ENCODE measurements at places on chromosomes 11 and 22. TPM values are rescaled to one million over a fixed set of nuclear protein-coding genes. Genes with fewer than 3 reads are reported as not detected.

Gene APOL6
- 4.4 TPM for polyA plus RNA-seq

GRCh38 chr11:69327741-69328191 is 33.8 kb downstream of the MYEOV start:
- H3K27ac ChIP-seq, result no peak overlapping the region
- H3K27me3 ChIP-seq, result no peaks in the 10 kb centered on the region
- H3K36me3 ChIP-seq, result no peaks in the 10 kb centered on the region
- no peak overlapping the region for H3K4me3 ChIP-seq

Gene CARD16
- 189 TPM for polyA plus RNA-seq

DNA sequence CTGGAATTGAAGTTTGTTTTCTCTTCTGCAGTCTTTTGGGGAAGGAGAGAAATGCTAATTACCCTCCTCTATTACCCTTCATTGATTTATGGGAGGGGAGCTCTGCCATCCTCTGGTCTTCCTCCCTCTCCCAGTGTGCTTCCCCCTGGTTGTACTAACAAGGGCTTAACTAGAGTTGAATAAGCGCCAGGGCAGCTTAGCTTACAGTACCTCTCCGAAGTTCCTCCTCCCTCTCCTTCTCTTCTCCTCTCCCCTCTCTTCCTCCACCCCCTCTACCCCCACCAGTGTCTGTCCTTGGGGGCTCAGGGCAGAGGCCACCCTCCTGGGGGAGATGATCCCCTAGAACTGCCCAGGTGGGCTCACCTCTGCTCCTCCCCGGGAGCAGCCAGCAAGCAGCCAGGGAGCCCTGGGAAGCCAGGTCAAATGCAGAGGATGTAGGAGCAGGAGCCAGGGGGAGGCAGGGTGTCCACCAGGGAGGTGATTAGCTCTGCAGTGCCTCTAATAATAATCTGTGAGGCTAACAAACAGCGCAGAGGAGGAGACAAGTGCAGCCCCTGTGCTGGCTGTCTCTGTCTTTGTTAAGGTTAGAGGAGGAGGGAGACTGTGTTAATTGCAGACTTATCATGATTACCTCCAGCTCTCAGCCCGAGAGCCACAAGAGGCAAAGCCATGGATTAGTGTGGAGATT is 191.6 kb upstream of the CADM1 start:
- no peak for DNase-seq
- H3K27ac ChIP-seq, result no peak overlapping the region
- peaks cover 5% of the 10 kb centered on the region for H3K27me3 ChIP-seq

Gene CALCA
- 2.2 TPM for polyA plus RNA-seq

- peak; percentile 63 for DNase-seq
- H3K27ac ChIP-seq, result peak overlapping the region; percentile 89
- H3K4me3 ChIP-seq, result no peak overlapping the region
- H3K36me3 ChIP-seq, result no peaks in the 10 kb centered on the region
- H3K27me3 ChIP-seq, result no peaks in the 10 kb centered on the region
Measured at GRCh38 chr11:48017831-48018527, 37.6 kb downstream of the PTPRJ start.

- H3K4me3 ChIP-seq, result no peak overlapping the region
- DNase-seq, result no peak
- H3K27me3 ChIP-seq, result no peaks in the 10 kb centered on the region
- no peak overlapping the region for H3K27ac ChIP-seq
- no peaks in the 10 kb centered on the region for H3K36me3 ChIP-seq
Measured at GRCh38 chr11:1005928-1006327, 30.6 kb downstream of the MUC6 start.

Gene C11orf91
- polyA plus RNA-seq, result not detected

GRCh38 chr11:47188259-47188658 is 2.0 kb upstream of the PACSIN3 start:
- peaks cover 49% of the 10 kb centered on the region for H3K27me3 ChIP-seq
- H3K4me3 ChIP-seq, result no peak overlapping the region
- peaks cover 39% of the 10 kb centered on the region for H3K4me1 ChIP-seq
- H3K27ac ChIP-seq, result no peak overlapping the region

DNA sequence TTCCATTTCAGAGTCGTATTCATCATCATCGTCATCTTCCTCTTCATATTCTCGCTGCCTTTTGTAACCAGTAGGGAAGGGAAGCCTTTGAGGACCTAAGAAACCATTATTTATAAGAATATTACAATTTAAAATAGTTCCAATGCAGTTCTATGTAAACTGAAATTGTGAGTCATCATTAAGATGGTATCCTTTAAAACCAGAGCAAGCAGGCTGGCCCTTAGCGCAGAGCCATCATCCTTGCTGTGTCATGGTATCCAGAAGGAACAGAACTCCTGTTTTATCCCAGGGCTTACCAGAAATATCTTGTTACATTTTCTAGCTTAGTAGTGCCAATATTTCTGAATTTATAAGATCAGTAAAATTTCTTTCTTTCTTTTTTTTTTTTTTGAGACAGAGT is 12.8 kb downstream of the MISFA start:
- H3K4me1 ChIP-seq, result no peaks in the 10 kb centered on the region
- H3K36me3 ChIP-seq, result peaks cover 46% of the 10 kb centered on the region
- no peak for DNase-seq
- H3K4me3 ChIP-seq, result no peak overlapping the region
- H3K27me3 ChIP-seq, result no peaks in the 10 kb centered on the region

Gene RAB36
- polyA plus RNA-seq, result 1.2 TPM

Gene GRK2
- polyA plus RNA-seq, result 192 TPM

- H3K4me3 ChIP-seq, result no peak overlapping the region
- no peak overlapping the region for H3K27ac ChIP-seq
- no peaks in the 10 kb centered on the region for H3K4me1 ChIP-seq
- peaks cover 54% of the 10 kb centered on the region for H3K36me3 ChIP-seq
Measured at GRCh38 chr11:108204929-108205499, 17.4 kb downstream of the NPAT start.

DNA sequence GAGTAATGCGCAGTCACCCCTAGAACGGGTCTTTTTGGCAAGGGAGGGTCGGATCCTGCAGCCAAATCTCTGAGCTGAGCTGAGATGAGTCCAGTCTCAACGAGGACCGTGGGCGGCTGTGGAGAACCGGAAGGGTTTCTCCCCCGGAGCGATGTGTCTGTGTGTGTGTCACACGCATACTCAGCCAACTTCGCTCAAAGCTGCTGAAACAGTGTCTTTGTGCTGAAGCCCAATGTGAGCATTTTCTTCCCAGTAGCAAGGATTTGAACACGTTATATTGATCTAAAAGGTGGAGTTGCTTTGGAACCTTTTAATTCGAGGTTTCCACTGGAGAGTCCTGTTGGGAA is 1.4 kb upstream of the CELSR1 start:
- H3K4me1 ChIP-seq, result peaks cover 5% of the 10 kb centered on the region
- peaks cover 79% of the 10 kb centered on the region for H3K27me3 ChIP-seq
- no peaks in the 10 kb centered on the region for H3K36me3 ChIP-seq
- no peak overlapping the region for H3K27ac ChIP-seq
- DNase-seq, result no peak

DNA sequence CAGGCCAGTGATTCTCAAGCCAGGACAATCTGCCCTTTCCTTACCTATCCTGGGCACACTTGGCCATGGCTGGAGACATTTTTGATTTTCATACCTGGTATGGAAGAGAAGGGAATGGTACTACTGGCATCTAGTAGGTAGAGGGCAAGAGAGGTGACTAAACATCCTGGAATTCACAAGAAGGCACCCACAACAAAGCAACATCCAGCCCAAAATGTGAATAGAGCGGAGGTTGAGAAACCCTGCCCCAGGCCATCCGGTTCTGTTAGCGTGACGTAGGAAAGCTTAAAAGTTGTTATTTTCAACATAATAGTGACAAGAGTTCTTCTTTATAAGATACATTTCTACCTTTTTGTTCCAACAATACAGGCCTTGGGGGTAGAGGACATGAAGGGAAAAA is 114.9 kb upstream of the ALX4 start:
- H3K36me3 ChIP-seq, result no peaks in the 10 kb centered on the region
- no peak overlapping the region for H3K27ac ChIP-seq
- H3K4me3 ChIP-seq, result no peak overlapping the region
- peaks cover 13% of the 10 kb centered on the region for H3K27me3 ChIP-seq

Gene ELMOD1
- not detected for polyA plus RNA-seq

- DNase-seq, result no peak
- peaks cover 60% of the 10 kb centered on the region for H3K36me3 ChIP-seq
- H3K4me3 ChIP-seq, result no peak overlapping the region
Measured at GRCh38 chr11:121589946-121590537, 137.3 kb upstream of the SORL1-AS1 start.

DNA sequence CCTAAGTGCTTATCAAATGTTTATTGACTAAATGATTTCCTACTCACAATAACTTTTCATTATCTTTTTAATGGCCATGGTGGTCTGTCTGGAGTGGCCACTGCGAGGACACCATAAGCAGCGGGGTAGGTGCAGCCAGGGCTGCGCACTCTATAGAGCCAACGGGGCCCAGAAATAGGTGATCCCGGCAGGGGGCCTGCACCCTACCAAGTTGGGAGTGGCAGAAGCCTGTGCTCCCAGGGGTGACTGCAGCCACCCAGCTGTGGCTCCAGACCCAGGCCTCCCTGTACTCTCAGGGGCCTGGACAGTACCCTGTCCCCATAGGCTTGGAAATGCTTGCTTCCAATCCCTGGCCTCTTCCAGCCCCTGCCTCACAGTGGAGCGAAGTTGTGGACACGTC is 426.4 kb upstream of the FAT3 start:
- no peak for DNase-seq
- H3K4me3 ChIP-seq, result no peak overlapping the region
- H3K36me3 ChIP-seq, result no peaks in the 10 kb centered on the region

Gene APOL5
- not detected for polyA plus RNA-seq

Gene BIRC3
- 35.0 TPM for polyA plus RNA-seq

Gene FOSL1
- 1.2 TPM for polyA plus RNA-seq

Gene ESAM
- polyA plus RNA-seq, result 30.9 TPM

Gene CNTF
- polyA plus RNA-seq, result 0.09 TPM

GRCh38 chr22:46737976-46738646 is at the start of gene CERK:
Gene CERK, minus strand, starts transcription at chr22:46738252. Its CDS starts 104 bp downstream, at chr22:46738148.
- peaks cover 56% of the 10 kb centered on the region for H3K4me1 ChIP-seq
- peak within 1 kb of the TSS; percentile 92 for H3K27ac ChIP-seq
- H3K36me3 ChIP-seq, result no peaks in the 10 kb centered on the region
- peak within 1 kb of the TSS; percentile 84 for H3K4me3 ChIP-seq

Gene XRCC6
- polyA plus RNA-seq, result 93.6 TPM

DNA sequence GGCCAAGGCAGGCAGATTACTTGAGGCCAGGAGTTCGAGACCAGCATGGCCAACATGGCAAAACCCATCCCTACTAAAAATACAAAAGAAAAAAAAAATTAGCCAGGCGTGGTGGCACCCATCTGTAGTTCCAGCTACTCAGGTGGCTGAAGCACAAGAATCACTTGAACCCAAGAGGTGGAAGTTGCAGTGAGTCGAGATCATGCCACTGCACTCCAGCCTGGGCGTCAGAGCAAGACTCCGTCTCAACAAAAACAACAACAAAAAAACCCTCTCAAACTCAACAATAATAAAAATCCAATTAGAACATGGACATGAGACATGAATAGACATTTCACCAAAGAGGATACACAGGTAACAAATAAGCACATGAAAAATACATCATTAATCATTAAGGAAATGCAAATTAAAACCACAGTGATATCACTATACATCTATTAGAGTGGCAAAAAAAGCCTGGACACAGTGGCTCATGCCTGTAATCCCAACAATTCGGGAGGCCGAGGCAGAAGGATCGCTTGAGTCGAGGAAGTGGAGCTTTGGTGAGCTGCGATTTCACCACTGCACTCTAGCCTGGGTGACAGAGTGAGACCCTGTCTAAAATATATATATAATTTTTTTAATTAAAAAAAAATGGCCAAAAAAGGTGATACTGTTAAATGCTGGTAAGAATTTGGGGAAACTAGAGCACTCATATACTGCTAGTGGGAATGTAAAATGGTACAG is 12.7 kb upstream of the SEPTIN5 start:
- peak; percentile 4 for DNase-seq
- no peak overlapping the region for H3K4me3 ChIP-seq

Gene OR51B2
- not detected for polyA plus RNA-seq

Gene OR9I1
- not detected for polyA plus RNA-seq

Gene TEX54
- polyA plus RNA-seq, result not detected

- H3K36me3 ChIP-seq, result peaks cover 1% of the 10 kb centered on the region
- no peak overlapping the region for H3K4me3 ChIP-seq
- H3K27me3 ChIP-seq, result no peaks in the 10 kb centered on the region
- H3K27ac ChIP-seq, result peak overlapping the region; percentile 45
- peaks cover 71% of the 10 kb centered on the region for H3K4me1 ChIP-seq
Measured at GRCh38 chr11:9250139-9250582, 15.0 kb downstream of the DENND5A start.

Gene MISFA
- 1.5 TPM for polyA plus RNA-seq
